GOT3 (cell line): ENCODE measurements at places on chromosomes 11 and 22.

- no peak for DNase-seq
These were observed 73.6 kb upstream of the BDNF start for GRCh38 chr11:27773884-27774283.

- no peak for DNase-seq
These were observed 108.7 kb upstream of the PITPNB start for GRCh38 chr22:28027453-28028448.

GRCh38 chr11:34860034-34860433 lies 56.1 kb downstream of the APIP start:
- no peak for DNase-seq

- no peak for DNase-seq
These were observed 27.5 kb upstream of the OR9I1 start for GRCh38 chr11:58152781-58153180.

DNA sequence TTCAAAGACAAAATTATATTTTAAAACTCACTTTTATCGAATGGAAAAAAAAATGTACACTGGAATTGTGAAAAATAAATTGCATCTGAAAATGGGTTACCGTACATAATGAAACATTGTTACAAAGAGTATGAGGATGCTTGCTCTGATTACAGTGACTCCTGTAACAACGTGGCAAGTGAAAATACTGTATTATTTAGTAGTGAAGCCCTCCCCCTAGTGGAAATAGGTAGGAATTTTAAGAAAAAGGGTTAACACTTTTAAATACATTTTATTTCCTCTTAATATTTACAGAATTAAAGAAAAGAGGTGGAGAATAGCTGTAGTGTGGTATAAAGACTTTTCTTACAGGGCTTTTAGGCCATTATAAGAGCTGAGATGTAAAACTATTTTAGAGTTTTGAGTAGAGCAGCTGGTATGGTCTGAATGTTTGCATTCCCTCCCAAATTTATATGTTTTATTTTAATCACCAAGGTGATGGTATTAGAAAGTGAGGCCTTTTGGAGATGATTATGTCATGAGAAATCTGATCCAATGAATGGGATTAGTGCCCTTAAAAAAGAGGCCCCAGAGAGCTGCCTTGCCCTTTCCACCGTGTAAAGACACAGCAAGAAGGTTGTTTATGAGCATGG lies 25.2 kb downstream of the FAM76B start:
- no peak for DNase-seq

DNA sequence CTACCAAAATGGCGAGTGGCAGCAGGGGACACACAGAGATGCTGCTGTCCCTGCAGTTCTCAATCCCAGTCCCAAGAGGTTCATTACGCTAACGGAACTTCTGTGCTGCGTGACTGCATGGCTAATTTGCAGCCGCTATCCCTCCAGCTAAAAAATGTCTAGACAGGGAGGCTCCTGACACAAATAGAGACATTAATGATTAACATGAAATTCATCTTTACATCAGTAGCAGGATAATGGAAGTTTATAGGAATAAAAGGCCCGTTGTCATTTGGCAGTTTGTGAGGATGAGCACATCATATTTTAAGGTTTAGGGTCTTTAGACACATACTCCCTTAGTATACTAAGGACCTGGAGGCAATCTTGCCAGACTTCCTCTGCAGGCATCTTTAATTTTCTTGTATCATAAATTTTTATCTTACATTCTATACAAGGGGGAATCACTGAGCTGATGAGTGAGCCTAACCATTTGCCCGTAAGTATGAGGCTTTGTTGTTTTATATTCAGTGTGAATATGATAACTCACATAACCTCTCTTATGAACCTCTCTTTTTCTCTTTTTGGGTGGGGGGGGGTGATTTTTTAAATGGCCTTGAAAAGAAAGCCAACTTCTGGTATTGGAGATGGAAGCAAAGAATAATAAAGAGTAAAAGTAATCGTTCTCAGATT lies 99.8 kb upstream of the OR9G4 start:
- no peak for DNase-seq

DNA sequence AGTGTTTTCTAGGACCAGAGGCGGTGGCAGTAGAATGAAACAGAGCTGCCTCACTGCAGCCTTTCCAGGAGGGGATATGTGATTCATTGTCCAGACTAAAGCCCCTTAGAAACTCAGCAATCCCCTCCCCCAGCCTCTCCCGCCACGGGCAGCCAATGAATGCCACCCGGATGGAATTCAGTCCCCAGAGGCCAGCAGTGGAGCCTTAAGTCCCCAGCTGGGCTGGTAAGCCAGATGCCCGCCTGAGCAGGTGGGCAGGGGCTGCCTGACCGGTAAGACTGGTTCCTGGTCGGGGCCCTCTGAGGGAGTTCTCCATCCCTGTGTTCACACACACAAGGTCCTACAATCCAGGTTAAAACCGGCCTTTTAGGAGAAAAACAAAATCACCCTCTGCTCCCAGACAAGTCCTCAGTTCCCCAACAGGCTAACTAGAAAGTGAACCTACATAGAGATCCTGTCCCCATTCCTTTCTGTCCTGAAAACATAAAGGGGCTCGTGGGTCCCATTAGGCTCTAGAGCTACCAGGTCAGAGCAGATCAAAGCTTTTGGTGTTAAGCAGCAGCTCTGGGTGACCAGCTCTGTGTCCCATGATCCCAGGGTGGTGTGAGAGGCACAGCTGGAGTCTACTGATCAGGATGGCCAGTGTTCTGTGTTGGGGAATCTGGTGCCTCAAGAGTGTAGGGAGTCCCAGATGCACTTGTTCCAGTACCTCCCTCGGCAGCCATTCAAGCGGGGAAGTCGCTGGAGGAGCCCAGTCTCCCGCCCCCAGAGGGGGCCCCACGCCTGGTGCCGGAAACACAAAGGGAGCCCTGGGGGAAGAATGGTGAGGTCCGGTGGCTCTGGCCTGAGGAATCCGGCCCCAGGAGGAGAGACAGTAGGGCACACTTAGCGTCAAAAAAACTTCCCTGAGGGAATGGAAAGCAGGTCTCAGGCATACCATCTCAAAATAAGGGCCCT lies 2.6 kb downstream of the PATZ1 start:
- no peak for DNase-seq

GRCh38 chr11:72773291-72773690 lies 20.6 kb downstream of the STARD10 start:
- peak; percentile 21 for DNase-seq

GRCh38 chr11:122414406-122415018 lies 241.0 kb upstream of the UBASH3B start:
- no peak for DNase-seq

DNA sequence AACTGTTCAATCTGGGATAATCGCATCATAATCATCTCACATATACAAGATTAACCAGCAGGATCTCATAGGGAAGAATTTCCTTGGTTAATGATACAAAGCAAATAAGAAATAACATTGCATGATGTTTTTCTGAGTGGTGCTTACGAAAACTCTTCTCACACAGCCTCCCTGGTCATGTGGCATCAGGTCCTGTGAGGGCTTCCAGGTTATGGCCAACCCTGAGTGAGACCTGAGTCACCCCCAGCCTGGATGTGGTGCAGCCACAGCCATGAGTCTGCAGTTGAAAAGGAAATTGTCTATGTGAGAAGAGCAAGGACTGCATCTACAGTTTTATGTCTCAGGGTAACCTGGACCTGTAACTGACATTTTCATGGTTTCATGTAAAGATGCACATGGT lies 90.5 kb upstream of the XKR3 start:
- no peak for DNase-seq

- no peak for DNase-seq
These were observed 311 bp downstream of the APBB1 start for GRCh38 chr11:6418557-6419008.

DNA sequence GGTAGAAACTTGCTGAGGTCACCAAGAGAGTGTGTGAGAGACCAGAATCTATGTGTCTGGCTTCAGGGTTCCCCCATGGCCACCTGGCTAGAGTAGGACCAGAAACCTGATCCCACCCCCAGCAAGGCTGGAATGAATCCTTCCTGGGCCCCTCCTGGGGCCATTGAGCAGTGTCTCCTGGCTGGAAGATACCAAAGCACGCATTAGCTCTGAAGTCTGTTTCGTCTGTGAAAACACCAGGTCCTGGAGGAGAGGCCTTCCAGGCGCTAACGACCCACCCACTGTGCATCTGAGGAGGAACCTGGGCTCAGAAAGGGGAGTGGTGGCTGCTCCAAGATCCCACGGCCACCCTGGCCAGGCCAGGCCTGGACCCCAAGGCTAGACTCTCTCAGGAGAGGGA lies 15.5 kb upstream of the TSKU start:
- no peak for DNase-seq

DNA sequence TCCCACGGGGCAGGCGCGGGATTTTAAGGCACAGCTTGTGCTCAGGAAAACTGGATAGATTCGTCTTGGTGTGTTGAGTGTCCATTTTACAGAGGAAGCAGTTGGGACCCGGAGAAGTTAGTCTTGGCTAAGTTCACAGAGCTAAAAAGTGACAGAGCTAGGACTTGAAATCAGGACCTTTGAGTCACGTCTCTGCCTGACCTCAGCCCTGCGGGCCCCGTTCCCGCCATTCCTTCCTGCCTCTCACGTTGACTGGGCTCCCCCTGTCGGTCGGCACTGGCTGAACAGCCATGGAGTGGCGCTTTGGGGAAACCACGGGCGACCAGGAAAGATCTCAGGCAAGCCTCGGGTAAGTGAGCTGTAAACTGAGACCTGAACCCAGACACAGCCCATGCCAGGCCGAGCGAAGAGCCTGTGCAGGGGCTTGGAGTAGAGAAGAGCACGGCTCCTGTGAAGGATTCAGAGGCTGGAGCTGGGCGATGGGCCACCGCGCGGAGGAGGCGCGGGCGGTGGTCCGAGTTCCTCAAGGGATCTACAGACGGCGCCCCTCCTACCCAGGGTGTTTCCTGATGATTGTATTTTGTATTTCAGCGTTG lies 54.1 kb downstream of the WNT11 start:
- DNase-seq, result peak; percentile 21

GRCh38 chr22:33579448-33580093 lies 340.7 kb downstream of the LARGE1 start:
- no peak for DNase-seq

DNA sequence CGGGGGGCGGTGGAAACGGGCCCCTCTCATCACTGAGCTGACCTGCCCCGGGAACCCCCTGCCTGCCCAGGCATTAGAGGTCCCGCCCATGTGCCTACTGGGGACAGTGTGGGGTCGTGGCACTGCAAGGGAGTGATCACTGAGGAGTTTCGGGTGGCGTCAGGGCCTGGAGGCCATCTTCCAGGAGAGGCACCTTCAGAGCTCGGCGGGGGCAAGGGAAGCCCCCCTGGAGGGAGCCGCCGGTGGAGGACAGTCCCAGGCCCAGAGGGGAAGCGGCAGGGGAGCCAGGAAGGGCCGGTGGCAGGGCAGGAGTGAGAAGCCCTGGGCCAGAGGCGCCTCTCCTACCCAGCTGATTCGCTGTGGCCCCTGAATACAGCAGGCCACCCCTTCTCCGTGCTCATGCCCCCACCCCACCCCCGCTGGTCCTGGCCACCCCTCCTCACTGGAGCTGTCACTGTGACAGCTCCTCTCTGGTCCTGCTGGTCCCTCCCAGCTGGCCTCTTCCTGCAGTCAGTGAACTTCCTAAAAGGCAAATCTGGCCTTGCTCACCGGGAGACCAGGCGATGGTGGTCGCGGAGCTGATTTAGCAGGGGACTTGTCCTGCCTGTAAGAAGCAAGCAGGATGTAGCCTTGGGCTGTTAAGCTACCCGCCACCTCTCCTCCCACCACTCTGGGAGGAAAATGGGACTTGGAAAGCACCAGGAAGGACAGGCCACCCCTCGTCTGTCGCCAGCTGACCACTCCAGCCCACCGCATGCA lies 2.0 kb upstream of the MAPK11 start:
- DNase-seq, result no peak

- no peak for DNase-seq
These were observed 36.9 kb downstream of the ARFGAP3 start for GRCh38 chr22:42820045-42820763.

GRCh38 chr11:93700830-93701229 lies 39.3 kb downstream of the CEP295 start:
- DNase-seq, result no peak

DNA sequence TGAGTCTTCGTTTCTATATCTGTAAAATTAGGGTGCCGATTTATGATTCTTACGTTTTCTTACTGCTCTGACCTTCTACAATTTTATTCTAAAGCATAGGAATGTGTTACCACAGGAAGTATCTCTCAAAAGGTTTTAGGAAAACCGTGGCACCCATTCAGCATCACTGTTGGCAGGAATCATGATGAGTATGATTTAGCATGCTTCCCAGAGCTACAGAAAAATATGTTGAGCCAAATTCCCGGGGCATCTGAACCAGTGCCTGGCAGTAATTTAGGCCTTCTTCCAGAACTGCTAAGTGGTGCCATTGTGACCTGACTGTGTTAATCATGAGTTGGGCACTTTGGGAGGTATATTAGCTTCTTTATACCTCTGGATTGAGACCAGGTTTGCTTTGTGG lies 605.0 kb upstream of the RAG2 start:
- no peak for DNase-seq

DNA sequence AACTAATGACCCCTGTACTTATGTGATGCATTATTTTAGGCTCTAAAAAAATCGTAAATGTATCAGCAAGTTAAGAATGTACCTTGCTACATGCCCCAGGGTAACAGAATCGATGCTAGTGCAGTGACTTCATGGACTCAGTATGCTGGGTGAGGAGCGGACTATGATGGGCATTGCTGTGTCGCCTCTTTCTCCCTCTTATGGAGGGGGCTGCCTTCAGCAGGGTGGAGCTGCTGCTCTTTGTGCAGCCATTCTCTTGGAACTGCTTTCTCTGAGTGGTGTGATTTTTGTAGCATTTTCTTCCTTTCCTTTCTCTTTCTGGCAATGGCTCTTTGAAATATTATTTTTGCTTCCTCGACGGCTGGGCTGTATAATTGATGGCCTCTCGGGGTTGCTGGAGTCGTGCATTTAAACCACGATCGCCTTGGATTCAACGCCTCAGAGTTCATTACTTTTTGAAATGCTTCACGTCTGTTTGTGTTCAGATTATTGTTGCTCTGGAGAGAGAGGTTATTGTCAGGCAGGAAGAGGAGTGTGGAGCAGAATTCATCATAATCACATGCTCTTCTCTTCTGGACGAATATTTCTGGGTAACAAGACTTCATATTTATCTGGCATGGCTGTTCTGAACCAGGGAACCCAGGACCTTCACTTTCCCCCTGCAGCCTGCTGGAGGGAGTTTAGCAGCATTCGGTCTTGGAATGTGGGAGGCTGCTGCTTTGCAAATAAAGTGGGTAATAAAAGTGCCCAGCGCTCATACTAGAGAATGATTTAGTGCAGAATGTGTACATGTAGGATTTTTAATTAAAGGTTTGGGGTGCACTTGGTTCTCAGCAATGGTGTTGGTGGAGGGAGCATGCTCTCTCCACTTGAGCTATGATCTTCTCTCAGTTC lies 804.2 kb downstream of the NTM start:
- DNase-seq, result no peak

DNA sequence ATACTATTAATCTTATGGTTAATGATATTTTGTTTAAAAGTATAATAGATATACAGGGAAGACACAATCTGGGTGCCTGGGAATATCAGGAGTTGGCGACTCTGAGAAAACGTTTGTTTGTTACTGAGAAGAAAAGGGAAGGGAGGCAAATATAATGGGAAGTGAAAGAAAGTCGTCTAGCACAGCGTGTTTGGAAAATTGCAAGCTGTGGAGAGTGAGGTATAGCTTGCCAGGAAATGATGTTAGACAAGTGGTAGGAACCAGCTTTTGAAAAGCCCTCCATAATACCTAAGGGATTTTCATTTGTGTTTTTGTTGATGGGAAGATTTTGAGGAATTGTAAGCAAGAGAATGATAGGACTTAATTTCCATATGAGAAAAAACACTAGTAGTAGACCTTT lies 322.2 kb downstream of the LUZP2 start:
- DNase-seq, result no peak
